ENCODE measurements at places on chromosomes 11 and 22.

GRCh38 chr11:38365274-38365673 lies 1767.2 kb upstream of the RAG2 start:
- no peak for DNase-seq

GRCh38 chr22:37905534-37906363 lies at the start of gene MICALL1:
MICALL1 (plus strand) TSS chr22:37906297; CDS start chr22:37906423, 126 bp downstream.
- peak; percentile 72 for DNase-seq

GRCh38 chr11:47606731-47607130 lies 12.5 kb upstream of the C1QTNF4 start:
- no peak for DNase-seq

GRCh38 chr11:116506263-116506825 lies 266.4 kb downstream of the BUD13 start:
- DNase-seq = no peak

DNA sequence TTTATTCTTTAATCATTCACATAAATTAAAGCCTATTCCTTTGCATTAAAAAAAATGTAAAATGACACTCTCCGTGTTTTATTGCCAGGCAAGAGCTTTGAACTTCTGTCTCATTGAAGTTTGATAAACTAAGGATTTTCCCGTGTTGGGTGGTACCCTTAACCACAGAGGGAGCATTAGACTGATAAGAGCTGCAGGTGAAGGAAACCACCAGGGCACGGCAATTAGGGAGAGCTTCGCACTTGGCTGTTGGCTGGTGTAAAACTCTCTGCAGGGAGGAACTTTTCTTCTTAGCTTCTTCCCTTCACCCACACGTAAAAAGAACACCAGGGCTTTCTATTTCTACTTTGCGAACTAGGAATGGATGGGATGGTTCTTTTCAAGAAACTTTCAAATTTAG lies 47.0 kb downstream of the CSTPP1 start:
- DNase-seq = no peak

DNA sequence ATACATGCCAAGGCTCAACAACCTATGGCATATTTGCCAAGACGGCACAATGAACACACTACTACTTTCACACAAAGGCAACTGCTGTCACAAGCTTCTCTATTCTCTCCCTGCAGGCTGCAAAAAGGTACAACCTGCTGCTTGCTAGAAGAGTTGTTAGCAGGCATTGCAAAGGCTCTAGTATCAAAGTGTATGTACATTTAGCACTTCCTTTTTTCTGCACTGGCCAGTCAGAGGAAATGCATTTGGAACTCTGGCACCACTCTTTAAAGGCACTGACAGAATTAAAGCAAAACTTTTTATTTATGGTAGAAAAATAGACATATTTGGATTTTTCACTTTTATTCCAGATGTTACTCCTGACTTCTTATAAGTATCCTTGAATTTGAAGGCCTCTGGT lies 125.9 kb downstream of the CWF19L2 start:
- no peak for DNase-seq

- no peak for DNase-seq
These were observed 139.6 kb downstream of the LARGE1 start for GRCh38 chr22:33780531-33781136.

- no peak for DNase-seq
These were observed 4.1 kb upstream of the MUC6 start for GRCh38 chr11:1040428-1041148.

- DNase-seq = no peak
These were observed 99.3 kb downstream of the WNT7B start for GRCh38 chr22:45877651-45878050.

DNA sequence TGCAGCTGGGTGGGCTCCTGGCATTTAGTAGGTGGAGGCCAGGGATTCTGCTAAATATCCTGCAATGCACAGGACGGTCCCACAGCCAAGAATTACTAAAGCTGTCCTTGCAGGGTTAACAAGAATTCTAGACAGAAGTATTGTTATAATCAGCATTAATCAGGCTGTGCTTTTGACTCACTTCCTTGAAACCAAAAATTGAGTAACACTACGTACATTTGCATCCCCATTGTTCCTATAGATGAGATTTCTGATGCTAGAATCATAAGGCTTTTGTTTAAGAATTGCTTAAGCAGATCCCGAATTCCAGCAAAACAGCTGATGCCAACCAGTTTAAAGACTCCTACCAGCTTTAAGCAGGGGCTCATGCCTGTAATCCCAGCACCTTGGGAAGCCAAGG lies 11.4 kb downstream of the SLC6A5 start:
- DNase-seq = no peak

GRCh38 chr11:24514219-24514594 lies 17.4 kb downstream of the LUZP2 start:
- no peak for DNase-seq

- DNase-seq = peak; percentile 48
These were observed 323 bp upstream of the PANX1 start for GRCh38 chr11:94128291-94128745.

DNA sequence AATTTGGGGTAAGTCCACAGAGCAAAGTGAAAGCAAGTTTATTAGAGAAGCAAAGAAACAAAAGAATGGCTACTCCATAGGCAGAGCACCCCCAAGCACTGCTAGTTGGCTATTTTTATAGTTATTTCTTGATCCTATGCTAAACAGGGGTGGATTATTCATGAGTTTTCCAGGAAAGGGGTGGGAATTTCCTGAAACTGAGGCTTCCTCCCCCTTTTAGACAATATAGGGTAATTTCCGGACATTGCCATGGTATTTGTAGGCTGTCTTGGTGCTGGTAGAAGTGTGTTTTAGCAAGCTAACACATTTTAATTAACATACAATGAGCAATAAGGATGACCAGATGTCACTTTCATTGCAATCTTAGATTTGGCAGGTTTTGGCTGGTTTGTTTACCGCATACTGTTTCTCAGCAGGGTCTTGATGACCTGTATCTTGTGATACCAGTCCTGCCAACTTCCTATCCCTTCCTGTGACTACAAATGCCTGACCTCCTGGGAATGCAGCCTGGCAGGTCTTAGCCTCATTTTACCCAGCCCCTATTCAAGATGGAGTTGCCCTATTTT lies 937 bp upstream of the C1QTNF6 start:
- no peak for DNase-seq

- no peak for DNase-seq
These were observed 51.9 kb downstream of the TEAD1 start for GRCh38 chr11:12725863-12726682.

GRCh38 chr11:69293819-69294505 lies at the start of gene MYEOV:
MYEOV (plus strand) TSS chr11:69294155; CDS start chr11:69295355, 1,200 bp downstream.
- DNase-seq = peak; percentile 58

DNA sequence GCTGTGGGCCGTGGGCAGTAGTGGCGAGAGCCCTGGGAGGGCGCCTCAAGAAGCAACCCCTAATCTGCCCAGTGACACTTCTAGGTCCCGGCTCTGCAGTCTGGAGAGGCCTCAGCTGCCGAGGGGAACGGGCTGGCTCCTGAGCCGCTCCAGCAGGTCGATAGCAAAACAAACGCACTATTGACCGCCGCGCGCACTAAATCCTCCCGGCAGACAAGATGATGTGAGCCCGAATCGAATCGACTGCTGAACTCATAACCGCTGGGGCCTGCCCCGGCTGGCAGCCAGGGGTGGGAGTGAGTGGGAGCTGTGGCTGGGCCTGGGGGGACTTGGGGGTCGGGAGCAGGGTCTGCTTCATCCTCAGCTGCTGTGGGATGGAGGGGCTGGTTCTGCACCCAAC lies 36.1 kb downstream of the FLRT1 start:
- DNase-seq = no peak

GRCh38 chr11:119100994-119101758 lies 477 bp downstream of the DPAGT1 start:
- peak; percentile 56 for DNase-seq

DNA sequence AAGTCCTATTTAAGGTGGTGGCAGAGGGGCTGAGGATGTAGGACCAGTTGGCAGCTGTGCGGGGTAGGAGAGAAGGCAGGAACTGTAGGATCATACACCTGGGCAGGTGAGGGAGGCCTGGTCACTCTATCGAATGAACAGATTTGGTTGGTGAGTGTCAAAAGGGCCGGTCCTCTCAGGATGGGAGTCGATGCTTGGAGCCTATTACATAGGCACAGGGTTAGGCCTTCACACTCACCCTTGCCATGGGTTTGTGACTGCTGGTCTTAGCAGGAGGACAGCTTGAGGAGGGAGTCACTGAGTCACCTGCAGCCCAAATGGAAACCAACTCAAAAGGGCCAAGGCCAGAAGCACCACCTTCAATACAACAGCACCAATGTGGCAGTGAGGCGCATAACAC lies 80.2 kb upstream of the NARS2 start:
- no peak for DNase-seq

GRCh38 chr11:114060392-114061047 lies 1.0 kb downstream of the ZBTB16 start:
- peak; percentile 32 for DNase-seq

- no peak for DNase-seq
These were observed 100.6 kb downstream of the RRAS2 start for GRCh38 chr11:14258221-14258935.

DNA sequence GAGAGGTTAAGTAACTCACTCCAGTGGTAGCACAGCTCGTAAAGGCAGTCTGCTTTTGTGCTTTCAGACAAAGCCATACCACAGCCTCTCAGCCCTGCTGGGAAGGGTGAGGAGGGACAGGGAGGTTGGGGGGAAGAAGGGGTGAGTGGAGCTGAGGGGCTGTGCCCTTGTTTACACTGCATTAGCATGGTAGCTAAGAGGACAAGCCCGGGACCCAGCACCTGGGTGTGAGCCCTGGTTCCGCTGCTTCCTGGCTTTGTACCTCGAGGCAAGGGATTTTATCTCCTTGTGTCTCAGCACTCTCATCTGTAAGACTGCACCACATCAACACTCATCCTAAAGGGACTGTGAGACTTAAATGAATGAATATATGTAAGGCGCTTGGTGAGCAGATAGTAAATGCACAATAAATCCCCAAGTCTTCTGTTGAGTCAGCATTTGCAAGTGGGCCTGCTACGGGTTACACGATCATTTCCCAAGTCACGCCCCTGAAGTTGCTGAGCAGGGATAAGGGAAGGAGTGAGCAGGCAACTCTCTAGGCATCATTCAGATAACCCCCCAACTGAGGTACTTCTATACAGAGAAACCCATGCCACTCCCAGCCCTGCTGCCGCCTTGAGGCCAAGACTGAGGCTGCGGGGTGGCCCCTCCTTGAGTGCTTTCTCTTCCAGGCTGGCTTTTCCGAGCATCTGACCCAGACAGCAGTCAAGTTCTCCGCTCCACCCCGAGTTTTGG lies 7.5 kb downstream of the RASD2 start:
- no peak for DNase-seq

- DNase-seq = no peak
These were observed 230.9 kb upstream of the SESN3 start for GRCh38 chr11:95461858-95462257.

DNA sequence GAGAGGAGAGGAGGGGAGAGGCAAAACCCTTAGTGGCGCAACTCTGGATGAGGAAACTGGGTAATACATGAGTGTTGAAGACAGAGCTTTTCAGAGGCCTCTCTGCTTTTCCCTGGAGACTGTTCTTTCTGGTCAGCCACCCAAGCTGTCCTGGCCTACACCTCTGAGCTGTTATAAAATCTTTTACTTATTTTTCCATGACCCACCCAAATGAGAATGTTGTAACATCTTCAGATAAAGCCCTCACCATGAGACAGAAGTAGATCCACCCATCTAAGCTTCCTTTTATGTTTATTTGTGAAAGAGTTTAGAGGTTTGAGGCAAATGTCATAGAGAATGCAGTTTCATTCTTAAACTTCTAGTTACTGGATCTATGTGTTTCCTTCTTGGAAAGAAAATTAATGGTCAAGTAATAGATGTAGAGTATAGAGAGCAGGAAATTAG lies 20.3 kb upstream of the APLP2 start:
- no peak for DNase-seq

DNA sequence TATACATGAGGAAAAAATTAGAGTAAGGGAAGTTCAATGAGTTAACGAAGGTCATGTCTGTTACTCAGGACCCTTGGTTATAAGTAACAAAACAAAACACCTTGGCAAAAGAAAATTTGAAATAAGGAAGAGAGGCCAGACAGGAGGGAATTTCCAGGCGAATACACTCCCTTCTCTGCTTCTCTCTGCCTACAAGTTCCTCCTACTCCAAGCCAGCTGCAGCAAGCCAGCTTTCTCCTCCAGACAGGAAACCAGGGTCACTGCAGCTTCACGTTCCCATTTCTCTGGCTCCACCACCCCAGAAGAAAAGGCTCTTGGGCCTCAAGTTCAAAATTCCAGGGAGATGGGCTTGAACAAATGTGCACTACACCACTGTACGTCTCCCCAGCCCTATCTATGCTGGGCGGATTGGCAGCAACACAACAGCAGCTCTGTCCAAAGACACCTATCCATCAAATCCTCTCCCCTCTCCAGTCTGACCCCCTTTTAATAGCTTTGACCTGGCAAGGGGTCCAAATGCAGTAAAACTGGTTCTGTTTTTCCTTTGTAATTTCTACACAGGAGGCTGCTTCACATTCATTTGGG lies 27.7 kb downstream of the SMCO4 start:
- no peak for DNase-seq

DNA sequence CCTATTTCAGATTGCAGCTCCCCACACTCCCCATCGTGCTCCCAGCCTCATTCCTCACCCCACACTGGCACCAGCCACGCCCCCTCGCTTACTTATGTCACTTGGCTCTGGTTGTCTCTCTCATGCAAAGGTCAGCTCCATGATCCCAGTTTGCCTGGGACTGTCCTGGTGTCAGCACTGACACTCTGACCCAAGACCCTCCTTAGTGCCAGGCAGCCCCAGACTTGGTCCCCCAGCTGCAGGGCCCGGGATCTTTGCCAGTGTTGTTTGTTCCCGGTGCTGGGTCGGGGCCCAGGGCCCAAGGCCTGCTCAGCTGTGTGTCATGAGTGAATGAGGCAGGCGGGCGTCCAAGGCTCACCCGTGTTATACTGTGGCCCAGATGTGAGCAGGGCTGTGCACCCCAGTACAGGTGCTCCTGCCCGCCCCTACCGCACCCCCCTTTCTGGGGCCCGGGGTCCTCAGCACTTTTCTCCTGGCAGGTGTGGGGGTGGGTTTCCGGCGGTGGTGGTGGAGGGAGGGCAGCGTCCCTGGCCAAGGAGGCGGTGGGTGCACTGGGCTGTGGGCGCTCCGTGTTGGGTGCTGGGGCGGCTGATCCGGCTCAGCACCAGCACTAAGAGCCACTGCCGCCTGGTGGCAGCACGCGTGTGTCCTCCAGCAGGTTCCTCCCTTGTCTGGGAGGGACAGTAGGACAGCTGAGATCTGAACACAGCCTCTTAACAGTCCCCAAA lies 19.5 kb downstream of the IL17REL start:
- DNase-seq = peak; percentile 79

GRCh38 chr22:49449811-49450446 lies 377.7 kb downstream of the BRD1 start:
- DNase-seq = no peak

Data from activated CD4-positive, alpha-beta T cell treated with anti-CD3 and anti-CD28 coated beads, Interleukin-2, amount 50 U/mL, for 48 hours (primary cell).